ENCODE measurements at places on chromosomes 12 and 14.
A peak's percentile ranks its signal among the peaks of the same experiment; 100 is the strongest.

GRCh38 chr14:42929806-42930480 lies 1323.3 kb downstream of the LRFN5 start:
- no peak for DNase-seq

DNA sequence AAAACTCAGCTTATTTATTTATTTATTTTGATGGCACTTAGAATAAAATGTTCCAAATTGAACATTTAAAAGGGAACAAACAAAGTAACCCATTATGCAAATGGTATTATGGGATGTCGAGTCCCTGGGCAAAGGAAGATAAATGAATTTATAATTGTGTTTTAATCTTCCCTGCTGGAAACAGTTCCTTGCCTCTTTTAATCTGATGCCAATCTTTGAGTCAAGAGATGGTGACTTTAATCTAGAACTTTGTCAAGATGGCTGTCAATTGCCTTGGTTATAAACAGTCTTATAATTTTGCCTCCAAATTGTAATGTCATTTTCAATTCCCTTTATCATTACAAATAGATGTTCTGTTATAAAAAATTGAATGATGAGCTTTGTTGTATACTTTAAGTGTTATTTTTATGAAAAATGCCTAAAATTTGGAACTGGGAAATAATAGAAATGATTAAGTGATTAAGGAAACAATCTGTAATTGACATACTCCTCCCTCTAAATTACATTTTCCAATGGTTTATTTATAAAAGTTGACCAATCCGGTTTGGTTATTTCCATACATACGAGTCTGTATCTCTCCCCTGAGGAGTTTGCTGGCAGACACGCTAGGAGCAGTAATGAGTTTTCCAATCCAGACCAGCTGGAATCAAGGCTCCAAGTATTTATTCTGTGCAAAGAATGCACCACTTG lies 134.9 kb upstream of the FRMD6 start:
- no peak for DNase-seq

GRCh38 chr14:103613517-103613916 lies 15.5 kb upstream of the KLC1 start:
- DNase-seq, result no peak

- DNase-seq, result no peak
Observed at GRCh38 chr14:101032433-101032832, 128.9 kb upstream of the RTL1 start.

- DNase-seq, result no peak
Observed at GRCh38 chr12:25155022-25155576, 39.9 kb downstream of the DNAI7 start.

- DNase-seq, result no peak
Observed at GRCh38 chr12:75483431-75483830, 2.9 kb downstream of the GLIPR1 start.

GRCh38 chr12:57237932-57238853 lies 8.7 kb downstream of the SHMT2 start:
- no peak for DNase-seq

DNA sequence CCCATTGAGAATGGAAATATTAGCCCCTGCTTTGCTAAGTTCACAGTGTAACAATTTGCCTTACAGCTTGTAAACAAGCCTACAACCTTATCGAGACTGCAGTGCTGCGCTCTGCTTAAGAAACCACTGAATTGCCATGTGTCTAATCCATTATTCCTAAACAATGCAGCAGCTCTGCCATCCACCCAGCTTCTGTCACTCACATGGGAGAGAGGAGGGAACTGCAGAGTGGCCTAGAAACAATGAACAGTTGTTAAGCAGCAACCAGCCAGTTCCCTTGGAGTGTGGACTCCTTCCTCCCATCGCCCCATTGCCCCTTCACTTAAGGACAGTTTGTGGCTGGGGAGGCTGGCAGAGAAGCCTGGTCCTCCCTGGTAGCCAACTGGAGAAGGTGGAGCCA lies 42.9 kb downstream of the TESPA1 start:
- no peak for DNase-seq

DNA sequence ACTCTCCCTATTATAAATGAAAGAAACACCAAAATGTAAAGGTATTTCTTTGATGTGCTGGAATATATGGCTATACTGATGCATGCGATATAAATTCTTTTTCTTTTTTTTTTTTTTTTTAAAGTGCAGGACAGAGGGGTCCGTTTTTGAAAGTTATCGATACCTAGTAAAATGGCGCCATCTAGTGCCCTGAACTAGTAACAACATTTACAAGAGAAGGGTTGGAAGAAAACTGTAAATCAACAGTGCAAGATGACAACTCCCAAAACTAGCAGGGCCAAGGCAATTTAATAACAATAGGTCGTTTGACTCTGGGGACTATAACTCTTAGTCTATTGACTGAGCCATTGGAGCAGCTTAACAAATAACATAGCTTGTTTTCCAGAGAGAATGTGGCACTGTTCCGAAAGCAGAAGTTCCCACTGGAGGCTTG lies 137.7 kb downstream of the SPTSSA start:
- DNase-seq, result no peak

- no peak for DNase-seq
Observed at GRCh38 chr12:7090222-7090998, 1.8 kb downstream of the C1R start.

GRCh38 chr12:92089559-92089958 lies 56.1 kb downstream of the BTG1 start:
- DNase-seq, result no peak

DNA sequence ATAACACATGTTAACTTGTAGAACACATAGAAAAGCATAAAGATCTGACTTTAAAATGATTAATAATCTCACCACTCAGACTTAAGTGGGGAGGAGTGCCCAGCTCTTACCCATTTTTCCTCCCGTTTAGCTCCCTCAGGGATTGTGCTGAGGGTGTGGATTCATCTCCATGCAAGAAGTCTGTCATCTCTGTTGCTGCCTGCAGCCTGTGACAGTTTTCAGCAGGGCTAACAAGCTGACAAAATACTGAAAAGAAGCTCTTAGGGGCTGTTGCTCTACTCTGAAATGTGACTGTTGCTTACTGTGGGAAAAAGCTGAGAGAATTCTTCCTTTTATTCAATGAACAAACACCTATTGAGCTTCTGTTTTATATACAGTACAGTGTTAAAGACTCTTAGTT lies 216.2 kb downstream of the CPNE8 start:
- DNase-seq, result no peak

DNA sequence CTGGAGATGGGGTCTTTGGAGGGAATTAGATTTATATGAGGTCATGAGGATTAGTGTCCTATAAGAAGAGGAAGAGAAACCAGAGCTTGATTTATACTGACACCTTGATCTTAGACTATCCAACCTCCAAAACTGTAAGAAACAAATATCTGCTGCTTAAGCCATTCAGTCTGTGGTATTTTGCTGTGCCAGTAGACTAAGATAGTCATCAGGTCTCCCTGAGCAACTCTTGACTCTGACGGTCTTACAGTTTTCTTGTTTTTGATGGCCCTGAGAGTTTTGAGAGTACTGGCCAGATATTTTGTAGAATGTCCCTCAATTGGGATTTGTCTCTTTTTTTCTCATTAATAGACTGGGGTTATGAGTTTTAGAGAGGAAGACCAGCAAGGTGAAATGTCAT lies 51.7 kb downstream of the TSHR start:
- no peak for DNase-seq

DNA sequence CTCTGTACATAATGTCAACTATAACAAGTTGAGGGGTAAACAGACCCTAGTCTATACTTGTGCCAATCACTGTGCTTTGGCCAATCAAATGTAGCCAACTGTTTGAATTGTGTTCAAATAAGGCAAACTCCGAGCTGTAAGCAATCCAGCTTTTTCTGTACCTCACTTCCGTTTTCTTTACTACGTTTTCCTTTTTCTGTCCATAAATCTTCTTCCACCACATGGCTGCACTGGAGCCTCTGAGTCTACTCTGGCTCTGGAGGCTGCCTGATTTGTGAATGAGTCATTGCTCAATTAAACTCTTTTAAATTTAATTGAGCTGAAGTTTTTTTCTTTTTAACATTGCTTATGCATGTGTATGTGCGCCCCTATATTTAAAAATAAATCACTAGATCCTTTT lies 29.7 kb downstream of the CLEC1A start:
- no peak for DNase-seq

GRCh38 chr14:45811155-45811554 lies 558.2 kb upstream of the MIS18BP1 start:
- DNase-seq, result no peak

GRCh38 chr12:57280211-57281062 lies 29.4 kb upstream of the STAC3 start:
- DNase-seq, result no peak

GRCh38 chr14:70052990-70053389 lies 135.8 kb downstream of the SLC8A3 start:
- DNase-seq, result no peak

- DNase-seq, result no peak
Observed at GRCh38 chr14:93709249-93709648, 79.0 kb downstream of the PRIMA1 start.

- DNase-seq, result no peak
Observed at GRCh38 chr14:71103662-71104484, 196.6 kb downstream of the PCNX1 start.

- DNase-seq, result no peak
Observed at GRCh38 chr12:106704081-106704480, 70.4 kb upstream of the RIC8B start.

DNA sequence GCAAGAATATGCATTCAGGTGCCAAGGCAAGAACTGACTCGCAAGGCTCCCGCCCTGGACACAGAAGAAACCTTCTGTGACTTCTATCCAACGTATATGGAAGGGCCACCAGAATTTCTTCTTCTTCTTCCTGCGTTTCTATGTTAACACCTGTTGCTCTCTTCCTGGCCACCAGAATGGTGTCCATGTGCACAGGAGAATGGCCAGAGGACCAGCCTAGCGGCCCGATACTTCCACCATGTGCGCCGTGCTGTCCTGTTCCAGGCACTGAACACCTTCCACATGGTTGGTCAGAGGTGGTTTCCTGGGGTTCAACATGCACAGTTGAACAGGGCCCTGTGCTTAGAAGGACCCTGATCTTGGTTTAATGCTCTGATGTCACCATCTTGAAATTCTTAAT lies 455.8 kb downstream of the BCL11B start:
- no peak for DNase-seq

GRCh38 chr12:96400631-96401075 lies 414 bp upstream of the CDK17 start:
- no peak for DNase-seq

DNA sequence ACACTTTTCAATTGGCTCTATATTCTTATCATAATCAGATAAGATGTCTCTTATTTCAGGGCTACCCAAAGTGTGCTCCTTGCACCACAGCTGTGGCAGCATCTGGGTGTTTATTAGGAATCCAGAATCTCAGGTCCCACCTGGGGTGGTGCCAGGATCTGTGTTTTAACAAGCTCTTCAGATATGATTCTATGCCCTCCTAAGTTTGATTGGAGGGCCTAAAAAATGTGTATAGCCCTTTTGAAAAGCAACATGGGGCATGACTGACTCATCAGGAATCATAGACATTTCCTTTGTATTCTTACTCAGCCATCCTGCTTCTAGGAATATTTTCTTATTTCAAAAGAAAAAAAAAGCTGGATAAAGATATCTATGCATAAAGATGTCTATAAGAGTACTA lies 103.1 kb downstream of the HELB start:
- no peak for DNase-seq

- no peak for DNase-seq
Observed at GRCh38 chr14:70665448-70666360, 24.0 kb downstream of the TTC9 start.

- no peak for DNase-seq
Observed at GRCh38 chr14:100654814-100655740, 67.9 kb upstream of the BEGAIN start.

- no peak for DNase-seq
Observed at GRCh38 chr14:98993818-98994217, 278.2 kb downstream of the BCL11B start.

- no peak for DNase-seq
Observed at GRCh38 chr12:89412665-89413064, 60.4 kb upstream of the DUSP6 start.

- no peak for DNase-seq
Observed at GRCh38 chr14:63472986-63473788, 70.0 kb downstream of the PPP2R5E start.

- no peak for DNase-seq
Observed at GRCh38 chr14:22978981-22979671, 3.2 kb downstream of the AJUBA start.

- no peak for DNase-seq
Observed at GRCh38 chr12:108046650-108047049, 82.4 kb upstream of the WSCD2 start.

DNA sequence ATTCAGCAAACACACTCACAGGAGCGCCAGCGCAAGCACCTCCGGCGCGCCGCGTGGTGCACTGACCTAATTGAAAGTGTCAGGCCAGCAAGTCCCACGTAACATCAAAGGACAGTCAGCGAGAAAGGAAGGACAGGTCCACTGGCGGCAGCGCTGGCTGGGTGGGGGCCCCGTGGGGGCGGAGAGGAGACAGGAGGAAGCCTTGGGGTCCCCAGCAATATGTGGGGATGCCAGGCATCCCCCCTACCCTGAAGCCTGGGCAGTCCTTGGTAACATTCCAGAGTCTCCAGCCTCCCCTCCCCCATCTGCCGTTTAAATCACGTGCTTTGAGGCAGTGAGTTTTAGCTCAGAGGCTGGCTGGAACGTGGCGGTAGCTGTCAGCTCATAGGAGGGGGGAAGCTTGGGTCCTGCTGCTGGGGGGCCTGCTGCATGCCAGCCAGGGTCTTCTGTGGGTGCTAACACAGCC lies 159.2 kb downstream of the CALM1 start:
- peak; percentile 44 for DNase-seq

DNA sequence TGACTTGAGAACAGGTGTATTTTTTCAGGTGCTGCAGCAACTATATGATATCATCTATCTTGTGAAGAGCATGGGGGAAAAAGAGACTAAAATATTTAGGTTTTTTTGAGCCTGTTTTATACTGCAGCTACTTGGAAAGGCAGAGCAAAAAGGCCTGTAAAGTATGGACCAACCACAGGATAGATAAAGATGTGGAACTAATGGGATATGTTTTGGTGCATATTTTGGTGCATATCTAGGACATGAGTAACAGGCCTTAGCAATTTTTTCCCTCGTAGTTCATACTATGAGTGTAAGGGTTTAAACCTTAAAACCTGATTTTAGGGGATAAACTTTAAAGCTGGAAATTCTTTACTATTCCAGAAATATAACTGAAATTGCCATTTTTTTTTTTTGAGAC lies 6.0 kb upstream of the GTSF1 start:
- no peak for DNase-seq

DNA sequence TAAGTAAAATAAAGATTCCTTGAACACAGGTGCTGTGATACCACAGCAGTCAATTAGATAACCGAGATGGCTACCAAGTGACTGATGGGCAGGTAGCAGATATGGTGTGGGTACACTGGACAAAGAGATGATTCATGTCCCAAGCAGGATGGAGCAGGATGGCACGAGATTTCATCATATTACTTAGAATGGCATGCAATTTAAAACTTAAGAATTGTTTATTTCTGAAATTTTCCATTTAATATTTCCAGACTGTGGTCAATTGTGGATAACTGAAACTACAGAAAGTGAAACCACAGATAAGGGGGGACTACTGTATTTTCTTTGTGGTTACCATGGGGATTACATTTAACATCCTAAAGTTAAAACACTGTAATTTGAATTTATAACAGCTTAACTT lies 7.5 kb upstream of the ZFP36L1 start:
- DNase-seq, result no peak

GRCh38 chr12:71870416-71870815 lies 30.9 kb downstream of the TBC1D15 start:
- DNase-seq, result no peak

Measured in amygdala (tissue), 56 donors.